ENCODE measurements at places on chromosomes 16 and 17.

- no peak for DNase-seq
Measured at GRCh38 chr17:77280304-77281121, 139.7 kb downstream of the SEC14L1 start.

- no peak for DNase-seq
Measured at GRCh38 chr17:78974635-78975591, 4.8 kb downstream of the LGALS3BP start.

DNA sequence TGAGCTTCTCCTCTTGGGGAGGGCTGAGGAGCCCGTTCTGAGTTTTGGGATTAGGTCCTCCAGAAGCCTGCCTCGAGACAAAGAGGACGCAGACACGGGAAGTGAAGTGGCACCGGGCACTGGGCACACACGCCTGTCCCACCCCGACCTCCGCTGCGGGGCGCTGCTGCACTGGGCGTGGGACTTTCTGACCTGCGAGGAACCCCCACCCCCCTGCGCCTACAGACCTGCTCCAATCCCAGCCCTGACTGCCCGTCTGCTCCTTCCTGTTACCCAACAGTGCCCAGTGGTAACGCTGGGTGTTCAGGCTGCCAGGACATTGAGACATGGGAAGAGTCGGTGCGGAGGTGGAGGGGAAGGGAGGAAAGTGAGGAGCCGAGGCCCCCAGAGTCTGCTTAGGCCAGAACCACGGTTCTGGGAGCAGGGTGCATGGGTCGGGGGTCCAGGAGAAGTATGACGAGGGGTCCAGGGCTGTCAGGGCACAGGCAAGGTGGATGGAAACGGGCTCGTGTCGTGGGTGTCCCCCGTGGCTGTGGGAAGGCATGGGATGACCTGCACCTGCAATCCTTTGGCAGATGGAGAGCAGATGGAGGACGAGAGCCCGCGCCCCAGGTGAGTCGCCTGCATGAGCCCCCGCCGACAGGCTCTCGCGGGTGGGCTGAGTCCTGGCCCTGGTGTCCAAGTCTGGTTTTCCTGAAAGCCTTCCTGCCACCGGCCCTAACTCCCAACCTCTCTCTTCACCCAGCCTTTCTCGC, 112.0 kb upstream of the CREBBP start:
- DNase-seq: no peak

- no peak for DNase-seq
Measured at GRCh38 chr16:15141586-15141985, 47.5 kb upstream of the RRN3 start.

- no peak for DNase-seq
Measured at GRCh38 chr16:78987666-78988065, 612.9 kb downstream of the MAF start.

DNA sequence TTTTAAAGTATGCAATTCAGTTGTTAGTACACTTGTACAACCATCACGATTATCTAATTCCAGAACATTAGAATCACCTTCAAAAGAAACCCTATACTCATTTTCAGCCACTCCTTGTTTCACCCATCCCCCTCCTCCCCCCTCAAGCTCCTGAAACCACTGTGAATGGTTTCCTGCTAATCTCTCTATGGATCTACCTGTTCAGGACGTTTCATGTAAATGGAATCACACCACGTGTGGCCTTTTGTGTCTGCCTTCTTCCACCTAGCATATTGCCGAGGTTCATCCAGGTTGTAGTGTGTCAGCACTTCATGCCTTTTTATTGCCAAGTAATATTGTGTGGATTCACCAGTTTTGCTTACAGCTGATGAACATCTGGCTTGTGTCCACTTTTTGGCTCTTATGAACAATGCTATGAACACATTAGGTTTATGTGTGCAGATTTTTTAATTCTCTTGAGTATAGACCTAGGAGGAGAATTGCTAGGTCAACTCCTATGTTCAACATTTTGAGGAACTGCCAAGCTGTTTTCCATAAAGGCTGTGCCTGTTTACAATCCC, 17.8 kb downstream of the EIF4A3 start:
- DNase-seq: no peak

- DNase-seq: no peak
Measured at GRCh38 chr17:43528988-43529814, 16.9 kb downstream of the ETV4 start.

DNA sequence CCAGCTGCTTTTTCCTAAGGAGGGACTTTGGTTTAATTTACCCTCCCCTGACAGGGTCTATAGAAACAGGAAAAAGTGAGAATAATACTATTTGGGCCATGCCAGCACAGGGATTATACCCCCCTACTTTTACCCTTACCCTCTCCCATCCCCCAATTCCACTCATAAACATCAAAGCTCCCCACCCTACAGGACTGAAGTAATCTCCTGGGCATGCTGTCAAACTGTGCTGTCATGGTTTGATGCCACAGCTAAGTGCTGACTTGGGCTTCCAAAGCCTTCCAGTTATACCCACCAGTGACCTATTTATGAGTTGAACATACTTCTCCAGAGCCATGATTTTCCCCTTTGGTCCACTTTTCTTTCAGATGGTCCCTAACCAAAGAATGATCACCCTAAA, 12.8 kb downstream of the PHF12 start:
- DNase-seq: no peak

DNA sequence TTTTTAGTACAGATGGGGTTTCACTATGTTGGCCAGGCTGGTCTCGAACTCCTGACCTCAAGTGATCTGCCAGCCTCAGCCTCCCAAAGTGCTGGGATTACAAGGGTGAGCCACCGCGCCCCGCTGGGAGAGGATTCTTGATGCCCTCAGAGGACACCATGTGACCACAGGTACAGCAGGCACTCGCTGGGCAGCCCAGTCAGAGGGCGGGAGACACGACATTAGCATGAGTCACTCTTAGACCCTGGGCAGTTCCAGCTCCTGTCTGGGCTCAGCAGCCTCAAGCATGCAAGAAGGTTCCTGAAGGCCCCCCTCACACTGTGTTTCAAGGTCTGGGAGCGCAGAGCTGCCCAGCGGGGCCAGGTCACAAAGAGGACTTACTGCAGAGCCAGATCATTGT, 11.9 kb downstream of the STAC2 start:
- no peak for DNase-seq

DNA sequence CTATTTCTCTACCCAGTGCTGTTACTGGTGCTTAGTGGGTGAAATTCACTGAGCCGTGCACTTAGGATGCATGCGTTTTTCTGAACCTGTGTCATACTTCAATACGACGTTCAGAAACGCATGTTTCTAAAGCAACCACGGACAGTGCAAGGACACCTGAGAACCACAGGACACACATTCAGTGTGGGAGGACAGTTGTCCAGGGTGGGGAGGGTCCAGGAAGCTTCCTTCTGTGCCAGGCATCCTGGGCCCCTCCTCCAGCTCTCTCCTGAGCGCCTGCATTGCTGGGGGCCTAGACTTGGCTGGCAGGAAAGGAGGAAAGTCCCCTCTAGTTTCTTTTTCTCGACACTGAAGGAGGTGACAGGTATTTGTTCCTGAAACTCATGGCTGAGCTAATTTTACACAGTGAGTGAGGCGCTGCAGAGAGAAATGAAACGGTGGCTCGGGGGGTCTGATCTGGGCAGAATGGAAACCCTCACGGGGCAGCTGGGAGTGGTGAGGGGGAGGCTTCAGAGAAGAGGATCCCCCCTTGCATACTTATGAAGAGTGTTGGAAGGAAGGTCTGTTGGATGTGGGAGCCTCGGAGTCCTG, 89.9 kb downstream of the IRF8 start:
- DNase-seq: no peak

DNA sequence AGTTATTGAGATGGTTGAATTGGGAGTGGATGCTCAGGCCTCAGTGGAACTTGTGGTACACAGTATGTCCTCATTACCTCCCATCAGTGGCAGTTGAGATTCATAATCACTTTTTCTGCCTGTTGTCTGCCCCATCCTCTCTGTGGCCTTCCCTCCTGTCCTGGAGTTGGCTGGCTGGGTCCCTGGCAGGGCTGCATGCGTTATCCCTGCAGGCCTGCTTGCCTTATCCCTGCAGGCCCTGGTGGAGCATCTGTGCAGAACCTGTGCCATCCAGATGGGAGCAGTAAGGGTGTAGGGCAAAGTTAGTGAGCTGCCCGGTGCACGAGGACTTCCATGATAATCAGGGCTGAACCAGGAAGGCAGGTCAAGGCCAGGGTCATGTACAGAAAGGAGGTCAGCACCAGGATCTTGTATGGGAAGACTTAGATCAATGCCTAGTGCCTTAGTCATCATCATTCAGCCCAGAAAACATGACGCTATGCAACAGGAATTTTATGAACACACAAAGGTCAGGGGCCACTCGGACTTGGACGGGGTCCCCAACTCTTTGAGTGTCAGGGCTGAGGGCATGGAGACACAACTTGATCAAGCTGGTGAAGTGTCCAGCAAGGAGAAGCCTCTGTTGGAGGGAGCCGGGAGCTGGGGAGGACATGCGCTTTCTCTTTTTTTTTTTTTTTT, 47.2 kb downstream of the ABCC1 start:
- DNase-seq: no peak

DNA sequence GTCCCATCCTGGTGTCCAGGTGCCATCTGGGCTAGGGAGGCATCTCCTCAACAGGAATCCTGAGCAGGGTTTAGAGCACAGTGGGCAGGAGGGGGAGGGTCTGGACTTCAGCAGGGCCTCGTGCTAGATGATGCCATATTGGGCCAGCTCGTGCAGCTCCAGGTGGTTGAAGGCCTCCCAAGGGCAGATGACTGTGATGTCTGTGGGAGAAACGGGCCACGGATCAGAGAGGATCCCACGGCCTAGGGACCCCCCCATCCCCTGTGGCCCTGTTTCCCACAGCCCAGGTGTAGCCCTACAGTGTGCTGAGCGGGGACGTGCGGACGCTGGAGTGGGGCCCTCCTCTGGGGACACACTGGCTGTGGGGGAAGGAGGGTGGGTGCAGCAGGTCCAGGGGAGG, 5.4 kb downstream of the PDE6G start:
- no peak for DNase-seq

GRCh38 chr16:84925092-84925772, 86.1 kb downstream of the ZDHHC7 start:
- peak; percentile 33 for DNase-seq

GRCh38 chr17:80116276-80116920, 15.0 kb downstream of the GAA start:
- DNase-seq: no peak

GRCh38 chr16:66289051-66289680, 77.3 kb upstream of the CDH5 start:
- no peak for DNase-seq

- DNase-seq: no peak
Measured at GRCh38 chr16:11507991-11508390, 78.7 kb downstream of the LITAF start.

DNA sequence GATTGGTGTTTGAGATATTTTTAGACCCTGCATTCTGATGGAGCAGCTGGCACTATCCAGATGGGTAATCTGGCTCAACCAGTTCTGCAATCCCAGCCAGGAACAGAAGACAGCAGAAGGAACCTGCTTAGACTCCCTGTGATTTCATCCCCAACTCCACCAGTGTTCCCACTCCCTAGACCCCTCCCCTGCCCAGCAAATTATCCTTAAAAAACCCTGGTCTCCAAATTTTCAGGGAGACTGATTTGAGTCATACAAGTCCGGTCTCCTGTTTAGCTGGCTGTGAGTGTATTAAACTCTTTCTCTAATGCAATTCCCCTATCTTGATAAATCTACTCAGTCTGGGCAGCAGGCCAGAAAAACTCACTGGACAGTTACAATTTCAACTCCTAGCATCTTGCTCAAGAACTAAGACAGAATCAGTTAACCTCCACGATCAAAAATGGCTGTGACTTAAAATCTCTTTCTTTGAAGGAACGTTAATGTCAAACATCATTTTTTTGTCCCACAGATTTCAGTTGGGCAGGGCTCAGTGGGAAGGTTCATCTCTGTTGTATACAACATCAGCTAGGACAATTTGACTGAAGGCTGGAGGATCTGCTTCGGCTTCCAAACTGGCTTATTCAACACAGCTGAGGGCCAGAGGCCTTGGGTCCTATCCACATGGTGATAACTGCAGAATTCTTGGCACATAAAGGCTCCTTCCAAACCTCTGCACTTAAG, 4.9 kb upstream of the RBL2 start:
- DNase-seq: no peak

- no peak for DNase-seq
Measured at GRCh38 chr16:28003021-28003865, 60.3 kb downstream of the GSG1L start.

GRCh38 chr17:1109606-1110540, 69.9 kb downstream of the ABR start:
- DNase-seq: no peak

DNA sequence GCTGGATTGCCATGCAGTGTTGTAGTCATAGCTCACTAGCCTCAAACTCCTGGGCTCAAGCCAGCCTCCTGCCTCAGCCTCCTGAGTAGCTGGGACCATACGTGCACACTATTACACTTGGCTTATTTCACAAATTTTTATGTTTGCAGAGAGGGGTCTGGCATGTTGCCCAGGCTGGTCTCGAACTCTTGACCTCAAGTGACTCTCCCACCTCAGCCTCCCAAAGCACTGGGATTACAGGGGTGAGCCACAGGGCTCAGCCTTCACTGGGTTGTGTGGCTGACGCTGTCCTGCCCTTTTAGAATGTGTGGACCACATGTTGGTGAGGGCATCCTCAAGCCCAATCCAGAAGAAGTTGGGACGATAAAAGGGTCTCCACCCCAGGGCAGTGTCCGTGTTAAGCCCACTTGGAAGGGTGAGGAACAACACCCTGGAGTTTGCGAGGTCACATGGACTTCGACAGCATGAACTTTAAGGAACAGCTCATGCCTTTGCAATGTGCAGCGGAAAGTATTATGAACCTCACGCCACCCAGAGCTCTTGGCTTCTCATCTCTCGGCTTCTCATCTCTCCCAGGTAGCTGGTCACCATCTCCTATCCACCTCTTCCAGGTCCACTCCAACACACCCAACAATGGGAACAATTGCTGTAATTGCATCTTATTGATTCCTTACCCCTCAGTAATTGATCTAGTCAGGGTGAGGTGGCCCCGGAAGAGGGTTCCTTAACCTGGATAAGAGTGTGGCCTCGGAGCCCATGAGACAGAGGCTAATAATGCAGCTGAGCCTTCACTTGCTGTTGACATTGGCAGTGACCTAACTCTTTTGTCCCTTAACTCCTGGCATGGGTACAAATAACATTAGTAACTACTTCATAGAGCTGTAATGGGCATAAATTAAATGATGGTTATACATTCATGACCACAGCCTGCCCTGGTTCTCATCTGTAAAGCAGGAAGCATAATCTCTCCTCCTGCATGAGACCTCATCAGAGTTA, 6.7 kb downstream of the FOXL1 start:
- no peak for DNase-seq

GRCh38 chr16:53632526-53632925, 71.1 kb downstream of the RPGRIP1L start:
- no peak for DNase-seq

GRCh38 chr17:27667656-27668487, 36.9 kb downstream of the LGALS9 start:
- DNase-seq: no peak

- DNase-seq: no peak
Measured at GRCh38 chr16:46787909-46788308, 39.8 kb upstream of the MYLK3 start.
